Daoy (cell line): ENCODE measurements at places on chromosomes 6 and 20. TPM values are rescaled to one million over a fixed set of nuclear protein-coding genes. Genes with fewer than 3 reads are reported as not detected.

Gene PPP1R10
- 29.5 and 30.1 TPM in 2 replicates for total RNA-seq

Gene TXNDC5
- 373 and 390 TPM in 2 replicates for total RNA-seq

Gene ADGB
- total RNA-seq, result 1.4 TPM in 1 of 2 replicates, not detected in the other

Gene BFSP1
- 0.42 and 4.2 TPM in 2 replicates for total RNA-seq

Gene SLC22A16
- not detected in 2 replicates for total RNA-seq

Gene HFE
- total RNA-seq, result 1.5 and 2.0 TPM in 2 replicates

Gene DYNLT2
- total RNA-seq, result 1.8 and 2.3 TPM in 2 replicates

Gene GRIK2
- total RNA-seq, result not detected in 2 replicates

DNA sequence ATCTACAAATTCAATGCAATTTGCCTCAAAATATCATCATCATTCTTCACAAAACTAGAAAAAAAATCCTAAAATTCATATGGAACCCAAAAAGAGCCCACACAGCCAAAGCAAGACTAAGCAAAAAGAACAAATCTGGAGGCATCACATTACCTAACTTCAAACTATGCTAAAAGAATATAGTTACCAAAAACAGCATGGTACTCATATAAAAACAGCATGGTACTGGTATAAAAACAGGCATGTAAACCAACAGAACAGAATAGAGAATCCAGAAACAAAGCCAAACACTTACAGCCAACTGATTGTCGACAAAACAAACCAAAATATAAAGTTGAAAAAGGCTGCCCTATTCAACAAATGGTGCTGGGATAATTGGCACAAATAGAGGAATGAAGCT, 278.1 kb downstream of the TPBG start:
- DNase-seq, result no peak

GRCh38 chr6:168844821-168845609, 404.0 kb downstream of the SMOC2 start:
- no peak for DNase-seq

- peak; percentile 19 for DNase-seq
Measured at GRCh38 chr6:108661430-108661829, 100.7 kb downstream of the FOXO3 start.

GRCh38 chr6:131029626-131030297, 33.3 kb downstream of the EPB41L2 start:
- DNase-seq, result peak; percentile 13

DNA sequence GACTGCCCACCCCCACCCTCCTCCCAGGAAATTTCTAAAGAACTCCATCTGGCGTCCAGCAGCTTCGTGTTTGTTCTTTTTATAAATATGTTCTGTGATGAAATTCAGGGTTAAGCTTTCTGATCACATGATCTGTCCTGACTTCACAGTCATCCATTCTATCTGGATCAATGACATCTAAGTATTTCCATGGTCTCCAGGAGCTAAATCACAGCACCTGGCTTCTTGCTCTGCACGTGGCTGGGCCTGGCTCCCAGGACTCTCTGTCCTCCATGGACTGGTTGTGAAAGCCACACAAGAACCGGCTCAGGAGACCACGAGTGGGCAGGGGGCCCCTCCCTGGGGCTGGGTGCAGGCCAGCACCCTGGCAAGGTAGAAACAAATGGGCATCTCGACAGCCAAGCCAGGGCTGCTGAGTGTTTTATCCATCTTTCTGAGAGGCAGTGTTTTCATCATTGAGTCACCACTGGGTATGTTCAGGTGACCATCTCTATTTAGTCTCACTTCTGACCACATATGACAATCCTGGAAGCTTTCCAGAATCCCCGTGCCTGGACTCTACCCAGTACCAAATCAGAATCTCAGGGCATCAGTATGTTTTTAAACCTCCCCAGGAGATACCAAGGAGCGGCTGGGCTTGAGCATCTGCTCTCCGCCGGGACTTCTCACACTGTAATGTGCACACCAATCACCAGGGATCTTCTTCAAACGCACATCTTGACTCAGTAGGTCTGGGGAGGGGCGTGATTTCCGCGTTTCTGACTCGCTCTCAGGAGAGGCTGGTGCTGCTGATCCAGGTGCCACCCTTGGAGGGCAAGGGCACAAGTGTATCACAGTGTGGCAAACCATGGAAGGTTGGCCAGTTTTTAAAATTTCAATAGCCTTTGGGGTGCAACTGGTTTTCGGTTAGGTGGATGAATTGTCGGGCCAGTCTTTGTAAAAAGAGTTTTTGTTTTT, 31.6 kb upstream of the PXDC1 start:
- DNase-seq, result peak; percentile 25

DNA sequence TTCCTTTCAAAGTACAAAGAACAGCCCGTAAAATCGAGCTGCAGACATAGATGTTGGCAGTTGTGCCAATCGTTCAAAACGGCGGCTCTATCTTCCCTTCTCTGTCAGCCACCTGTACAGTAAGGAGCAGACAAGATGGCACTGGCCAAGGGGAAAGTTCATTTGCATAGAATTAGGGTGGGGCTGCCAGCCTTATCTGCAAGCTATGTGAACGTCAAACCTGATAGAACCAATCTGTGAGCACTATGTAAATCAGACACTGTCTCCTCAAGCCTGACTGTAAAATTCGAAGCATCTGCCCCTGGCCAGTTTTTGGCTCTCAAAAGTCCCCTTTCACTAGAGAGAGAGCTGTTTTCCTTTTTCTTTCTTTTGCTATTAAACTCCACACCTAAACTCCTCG, 374.5 kb downstream of the EPM2A start:
- no peak for DNase-seq

DNA sequence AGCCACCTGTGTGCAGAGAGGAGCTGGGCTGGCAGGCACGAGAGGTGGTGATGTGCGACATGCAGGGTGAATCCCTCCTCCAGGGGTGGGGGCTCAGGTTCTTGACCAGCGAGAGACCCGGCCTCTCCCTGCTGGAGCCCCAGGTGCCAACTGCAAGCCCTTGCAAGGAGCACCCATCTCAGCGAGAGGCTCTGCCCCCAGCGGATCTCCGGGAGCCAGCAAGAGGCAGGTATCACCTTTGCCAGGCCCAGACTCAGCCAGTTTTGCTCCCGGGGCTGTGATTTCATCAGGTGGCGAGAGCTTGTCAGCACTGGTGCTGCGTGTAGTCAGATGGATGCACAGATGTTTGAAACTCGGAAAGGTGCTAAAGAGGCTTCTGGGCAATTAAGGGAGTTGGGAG, 87.7 kb downstream of the TFAP2C start:
- no peak for DNase-seq

DNA sequence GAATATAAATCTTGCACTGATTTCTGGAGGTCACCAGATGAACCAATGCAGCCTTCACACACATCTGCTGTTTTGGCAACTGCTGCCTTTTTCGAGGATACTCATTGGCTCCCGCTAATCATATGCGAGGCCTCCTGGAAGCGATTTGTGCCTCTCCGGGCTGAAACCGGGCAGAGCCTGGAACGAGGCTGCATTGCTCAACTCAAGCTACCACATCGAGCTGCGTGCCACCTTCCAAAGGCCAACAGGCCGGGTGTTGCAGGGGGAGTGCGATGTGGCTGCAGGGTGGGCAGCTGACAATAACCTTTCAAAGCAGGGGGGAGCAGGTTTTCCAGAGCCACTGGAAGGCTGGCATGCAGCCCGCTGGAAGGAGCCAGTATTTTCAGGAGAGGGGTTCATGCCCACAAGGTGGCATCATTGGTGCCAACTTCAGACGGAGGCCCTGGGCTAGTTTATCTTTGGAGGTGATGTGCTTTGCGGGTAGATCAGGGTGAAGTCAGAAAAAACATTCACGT, 122.6 kb upstream of the IFNGR1 start:
- DNase-seq, result peak; percentile 52

- DNase-seq, result no peak
Measured at GRCh38 chr6:158253248-158253647, 59.0 kb upstream of the TULP4 start.

GRCh38 chr6:36035225-36035624, 7.6 kb downstream of the MAPK14 start:
- no peak for DNase-seq

GRCh38 chr6:90458353-90459224, 128.3 kb downstream of the MAP3K7 start:
- no peak for DNase-seq

GRCh38 chr20:4081421-4081820, 66.1 kb upstream of the RNF24 start:
- no peak for DNase-seq

DNA sequence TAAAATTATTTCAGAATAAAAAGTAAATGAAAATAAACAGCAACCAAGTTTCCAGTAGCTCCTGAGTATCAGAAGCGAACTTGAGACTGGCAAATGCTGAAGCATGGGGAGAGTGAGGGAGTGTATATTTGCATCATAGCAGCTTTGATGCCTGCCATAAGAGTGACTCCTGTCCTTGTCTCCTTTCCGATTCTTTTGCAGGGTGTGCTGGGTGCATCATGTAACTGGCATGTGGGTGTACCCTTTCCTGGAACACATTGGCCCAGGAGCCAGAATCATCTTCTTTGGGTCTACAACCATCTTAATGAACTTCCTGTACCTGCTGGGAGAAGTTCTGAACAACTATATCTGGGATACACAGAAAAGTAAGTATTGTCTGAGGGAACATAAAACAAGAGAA, 117.4 kb downstream of the ADAT2 start:
- DNase-seq, result peak; percentile 29

DNA sequence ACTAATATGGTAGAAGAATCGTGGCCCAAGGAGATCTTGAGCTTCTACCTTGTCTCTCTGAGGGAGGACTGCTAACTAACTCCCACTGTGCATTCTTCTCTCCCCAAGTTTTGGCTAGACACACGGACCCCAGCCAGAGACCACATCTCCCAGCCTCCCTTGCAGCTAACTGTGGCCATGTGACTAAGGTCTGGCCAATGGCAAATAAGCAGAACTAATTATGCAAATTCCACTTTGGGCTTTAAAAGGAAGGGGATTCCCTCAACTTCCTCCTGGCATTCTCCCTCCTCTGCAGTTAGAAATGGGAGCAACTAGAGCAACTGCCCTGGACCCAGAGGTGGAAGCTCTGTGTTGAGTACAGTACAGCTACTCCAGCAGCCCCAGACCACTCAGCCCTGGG, 15.4 kb downstream of the BPIFA2 start:
- no peak for DNase-seq

DNA sequence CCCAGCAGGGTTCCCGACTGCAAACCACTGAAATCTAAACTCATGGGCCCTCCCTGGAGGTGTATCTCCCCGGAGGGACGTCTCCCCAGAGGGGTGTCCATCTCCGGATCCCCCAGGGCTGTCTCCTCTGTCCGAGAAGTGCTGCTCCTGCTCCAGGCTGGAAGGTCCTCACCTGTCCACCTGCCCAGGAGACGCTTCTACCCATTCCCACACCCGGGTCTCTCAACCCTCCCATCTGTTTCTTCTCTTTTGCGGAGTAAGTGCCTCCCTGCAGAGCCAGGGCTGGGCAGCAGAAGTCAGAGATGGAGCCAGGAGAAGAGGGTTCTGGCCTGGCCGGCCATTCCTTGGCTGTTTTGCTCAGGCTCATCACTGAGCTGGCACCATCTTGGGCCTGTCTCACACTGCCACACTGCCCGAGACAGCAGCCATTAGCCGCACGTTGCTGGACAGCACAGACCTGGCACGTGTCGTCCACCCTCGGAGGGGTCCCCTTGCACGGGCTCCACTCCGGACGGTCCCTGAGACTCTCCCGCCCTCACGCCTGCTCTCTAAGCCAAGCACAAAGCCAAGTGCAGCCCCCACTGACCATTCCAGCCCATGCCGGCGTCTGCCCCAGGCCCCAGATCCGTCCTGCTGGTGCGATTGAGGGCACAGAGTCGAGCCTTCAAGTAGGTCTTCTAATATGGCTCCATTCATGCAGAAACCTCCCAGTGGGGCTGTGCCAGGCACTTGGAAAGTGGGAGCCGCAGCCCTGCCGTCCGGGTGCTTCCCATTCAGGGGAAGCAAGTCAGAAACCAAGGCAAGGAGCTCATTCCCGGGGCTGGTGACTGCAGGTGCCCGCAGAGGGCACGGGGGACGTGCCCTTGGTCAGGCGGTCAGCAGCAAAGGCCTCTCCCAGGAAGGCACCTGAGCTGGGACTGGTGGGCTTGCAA, 367.7 kb downstream of the TAF4 start:
- DNase-seq, result no peak
